Stimulated activated CD4-positive, alpha-beta T cell treated with anti-CD3 and anti-CD28 coated beads, TNF-alpha, amount 100 ng/mL, for 24 hours (primary cell): ENCODE measurements at places on chromosomes 1 and 21.

GRCh38 chr1:109502364-109502851 lies 7.1 kb downstream of the AMIGO1 start:
- DNase-seq = no peak

DNA sequence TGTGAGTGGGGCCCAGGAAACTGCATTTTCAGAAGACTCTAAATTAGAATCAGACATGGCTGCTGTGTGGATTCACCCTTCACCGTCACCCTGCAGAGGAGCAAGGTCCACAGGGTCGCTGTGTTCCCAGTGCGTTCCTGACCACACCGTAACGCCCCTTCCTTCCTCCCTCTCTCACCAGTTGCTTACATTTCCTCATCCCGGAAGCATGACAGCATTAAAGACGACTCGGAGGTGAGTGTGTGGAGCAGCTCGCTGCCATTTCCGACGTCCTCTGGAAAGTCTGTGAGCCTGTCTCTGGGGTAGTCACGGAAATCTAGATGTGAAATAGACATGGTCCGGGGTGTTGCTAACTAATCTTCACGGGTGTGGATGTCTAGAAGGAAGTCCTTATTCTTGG lies 45.9 kb downstream of the FAAP20 start:
- DNase-seq = no peak

DNA sequence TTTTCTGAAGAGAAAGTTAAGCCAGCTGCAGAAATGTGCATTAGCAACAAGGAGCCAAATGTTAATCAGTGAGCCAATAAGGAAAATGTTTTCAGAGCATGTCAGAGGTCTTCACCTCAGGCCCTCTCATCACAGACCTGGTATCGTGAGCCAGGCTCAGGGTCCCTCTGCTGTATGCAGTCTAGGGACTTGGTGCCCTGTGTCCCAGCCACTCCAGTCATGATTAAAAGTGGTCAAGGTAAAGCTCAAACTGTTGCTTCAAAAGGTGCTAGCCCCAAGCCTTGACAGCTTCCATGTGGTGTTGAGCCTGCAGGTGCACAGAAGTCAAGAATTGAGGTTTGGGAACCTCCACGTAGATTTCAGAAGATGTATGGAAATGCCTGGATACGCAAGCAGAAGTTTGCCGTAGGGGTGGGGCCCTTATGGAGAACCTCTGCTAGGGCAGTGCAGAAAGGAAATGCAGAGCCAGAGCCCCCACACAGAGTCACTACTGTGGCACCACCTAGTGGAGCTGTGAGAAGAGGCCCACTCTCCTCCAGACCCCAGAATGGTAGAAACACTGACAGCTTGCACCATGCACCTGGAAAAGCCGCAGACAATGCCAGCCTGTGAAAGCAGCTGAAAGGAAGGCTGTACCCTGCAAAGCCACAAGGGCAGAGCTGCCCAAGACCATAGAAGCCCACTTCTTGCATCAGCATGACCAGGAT lies 1128.7 kb downstream of the AMY1C start:
- DNase-seq = no peak

DNA sequence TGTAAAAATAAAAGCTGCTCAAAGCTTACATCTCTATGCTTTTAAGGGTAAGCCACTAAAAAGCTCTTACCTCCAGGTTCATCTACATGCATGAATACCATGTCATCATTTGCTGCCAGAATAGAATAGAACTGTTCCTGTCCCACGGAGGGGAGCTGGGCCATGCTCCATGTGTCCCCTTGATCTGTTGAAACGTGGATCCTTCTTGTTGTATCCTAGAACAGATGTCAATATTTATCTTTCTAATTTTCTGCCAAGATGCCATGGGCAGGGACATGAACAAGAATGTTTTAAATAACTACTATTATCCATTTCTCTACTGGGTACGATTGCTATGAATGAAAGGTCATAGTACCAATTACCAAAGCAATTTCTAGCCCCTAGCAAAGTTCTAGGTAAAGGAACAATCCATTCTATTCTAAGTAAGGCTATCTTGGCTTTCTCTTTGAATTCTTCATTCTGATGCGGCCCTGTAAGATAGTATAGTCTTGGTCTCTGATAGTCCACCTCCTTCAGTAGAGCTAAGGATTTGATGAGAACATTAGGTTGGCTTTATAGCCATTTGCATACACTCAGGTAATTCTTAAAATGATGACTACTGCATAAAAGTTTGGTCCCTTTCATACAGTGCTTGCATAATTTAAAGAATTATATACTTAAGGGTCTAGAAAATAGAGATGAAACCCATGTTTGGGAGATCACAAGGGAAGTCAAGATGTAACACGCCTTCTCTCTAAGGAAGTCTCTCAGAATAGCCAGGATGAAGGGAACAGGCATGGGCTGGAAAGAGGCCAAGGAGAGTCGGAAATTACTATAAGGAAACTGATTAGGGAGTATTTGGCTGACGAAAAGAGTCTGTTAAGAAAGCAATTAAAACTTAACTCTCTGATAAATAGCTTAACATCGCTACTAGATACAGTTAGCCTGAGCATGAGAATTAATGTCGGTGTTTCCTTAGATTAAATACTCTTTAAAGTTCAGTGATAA lies 35.4 kb upstream of the MYBPHL start:
- no peak for DNase-seq

- DNase-seq = no peak
Observed at GRCh38 chr21:42346441-42346840, 4.4 kb downstream of the TFF2 start.

- no peak for DNase-seq
Observed at GRCh38 chr1:200527670-200528069, 92.9 kb downstream of the KIF14 start.

- no peak for DNase-seq
Observed at GRCh38 chr1:162680419-162681121, 48.3 kb downstream of the DDR2 start.

DNA sequence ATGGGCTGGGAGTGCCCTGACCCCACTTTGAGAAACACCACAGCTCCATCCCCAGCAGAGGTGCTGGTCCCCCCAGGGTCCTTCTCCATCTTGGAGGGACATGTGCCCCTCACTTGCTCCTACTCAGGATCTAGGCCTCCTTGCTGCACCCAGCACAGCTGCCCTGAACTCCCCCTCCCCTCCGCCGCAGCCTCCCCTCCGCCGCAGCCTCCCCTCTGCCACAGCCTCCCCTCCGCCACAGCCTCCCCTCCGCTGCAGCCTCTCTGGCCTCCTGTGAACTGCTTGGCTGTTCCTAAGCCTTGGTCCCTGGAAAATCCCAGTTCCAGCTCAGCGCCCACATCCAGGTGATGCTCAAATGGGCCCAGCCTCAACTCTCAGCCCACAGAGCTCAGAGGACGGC lies 15.9 kb upstream of the TSPEAR start:
- no peak for DNase-seq

- no peak for DNase-seq
Observed at GRCh38 chr1:112575154-112575804, 43.7 kb downstream of the ST7L start.

- no peak for DNase-seq
Observed at GRCh38 chr1:67040405-67040804, 13.5 kb downstream of the SLC35D1 start.
